ENCODE measurements at places on chromosomes 12 and 14. TPM values are rescaled to one million over a fixed set of nuclear protein-coding genes. Genes with fewer than 3 reads are reported as not detected.

GRCh38 chr12:8916154-8916553, 1.8 kb downstream of the PHC1 start:
- no peak for DNase-seq

- DNase-seq, result no peak
Observed at GRCh38 chr12:21656905-21657325, 727 bp downstream of the LDHB start.

DNA sequence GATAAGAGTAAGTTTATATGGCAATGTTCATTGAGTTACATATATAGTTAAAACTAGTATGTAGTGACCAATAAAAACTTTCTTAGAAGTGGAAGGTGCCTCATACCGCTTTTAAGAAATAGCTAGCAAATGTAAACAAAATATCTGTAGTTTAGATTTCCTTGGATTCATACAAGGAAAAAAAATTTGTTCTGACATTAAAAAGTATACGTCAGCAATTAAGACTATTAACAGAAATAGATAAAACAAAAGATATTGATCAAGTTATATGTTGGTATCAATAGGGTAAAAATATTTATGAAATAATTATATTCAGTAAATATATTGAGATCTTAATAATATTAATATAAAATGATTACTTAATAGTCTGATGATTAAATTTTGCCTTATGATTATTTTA, 718.8 kb upstream of the LRFN5 start:
- DNase-seq, result no peak

DNA sequence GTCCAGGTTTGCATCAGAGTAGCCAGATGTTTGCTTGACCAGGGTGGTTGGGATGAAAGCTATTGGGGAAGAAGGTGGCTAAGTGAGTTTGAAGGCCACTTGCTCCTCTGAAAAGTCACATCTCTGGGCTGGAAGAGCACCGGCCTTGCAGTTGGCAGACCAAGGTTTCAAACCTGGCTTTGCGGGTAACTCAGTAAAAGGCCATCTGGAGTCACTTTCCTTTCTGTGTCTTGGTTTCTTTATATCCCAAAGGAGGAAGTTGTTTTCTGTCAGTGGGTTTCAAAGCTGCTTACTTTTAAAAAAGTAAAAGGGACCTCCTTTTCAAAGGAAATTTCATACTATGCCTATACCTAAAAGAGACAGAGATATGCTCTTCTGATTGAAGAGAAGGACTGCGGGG, 26.2 kb upstream of the CMA1 start:
- DNase-seq, result no peak

DNA sequence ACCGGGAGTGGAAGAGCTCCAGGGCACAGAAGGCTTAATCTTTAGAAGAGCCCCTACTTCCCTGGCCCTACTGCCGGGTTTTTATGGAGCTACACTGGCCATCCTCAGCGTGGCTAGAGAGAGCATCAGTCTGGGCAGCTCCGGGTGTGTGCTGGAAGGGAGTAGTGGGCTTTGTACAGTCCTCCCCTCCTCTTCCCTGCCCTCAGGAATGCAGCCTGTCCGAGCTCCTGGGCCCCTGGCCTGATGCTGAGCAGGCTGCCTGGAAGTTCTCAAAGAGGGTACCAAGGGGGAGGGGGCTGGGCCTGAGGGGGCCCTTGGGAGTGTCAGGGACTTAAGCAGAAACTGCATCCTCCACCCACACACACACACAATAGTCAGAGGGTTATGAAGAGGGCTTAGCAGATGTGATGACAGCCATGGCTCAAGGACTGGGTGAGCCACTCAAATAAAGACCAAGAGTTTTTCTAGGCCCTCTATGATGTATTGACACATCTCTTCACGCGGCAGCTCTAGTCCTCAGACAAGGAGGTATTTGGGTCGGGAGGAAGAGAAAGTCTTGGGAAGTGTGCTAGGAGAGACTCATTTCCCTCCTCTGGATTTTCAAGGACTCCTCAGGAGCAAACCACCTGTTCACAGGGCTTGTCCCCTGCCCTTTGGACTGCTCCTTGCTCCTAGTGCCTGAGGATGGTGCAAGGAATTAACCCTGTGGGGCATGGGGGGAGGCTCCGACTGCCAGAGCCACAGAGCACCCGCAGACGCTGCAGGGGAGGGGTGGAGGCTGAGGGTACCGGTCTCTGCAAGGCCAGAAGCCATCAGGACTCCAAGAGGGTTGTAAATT, 16.5 kb upstream of the FIGNL2 start:
- DNase-seq, result no peak

DNA sequence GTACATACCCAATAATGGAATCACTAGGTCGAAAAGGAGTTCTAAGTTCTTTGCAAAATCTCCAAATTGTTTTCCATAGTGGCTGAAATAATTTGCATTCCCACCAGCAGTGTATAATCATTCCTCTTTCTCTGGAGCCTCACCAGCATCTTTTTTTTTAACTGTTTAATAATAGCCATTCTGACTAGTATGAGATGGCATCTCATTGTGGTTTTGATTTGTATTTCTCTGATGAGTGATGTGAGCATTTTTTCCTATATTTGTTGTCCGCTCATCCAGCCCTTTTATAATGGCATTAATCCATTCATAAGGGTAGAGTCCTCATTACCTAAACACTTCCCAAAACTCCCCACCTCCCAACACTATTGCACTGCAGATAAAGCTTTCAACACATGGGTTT, 278.3 kb downstream of the SEC23A start:
- no peak for DNase-seq

GRCh38 chr12:102487226-102487625, 6.9 kb upstream of the IGF1 start:
- DNase-seq, result no peak

DNA sequence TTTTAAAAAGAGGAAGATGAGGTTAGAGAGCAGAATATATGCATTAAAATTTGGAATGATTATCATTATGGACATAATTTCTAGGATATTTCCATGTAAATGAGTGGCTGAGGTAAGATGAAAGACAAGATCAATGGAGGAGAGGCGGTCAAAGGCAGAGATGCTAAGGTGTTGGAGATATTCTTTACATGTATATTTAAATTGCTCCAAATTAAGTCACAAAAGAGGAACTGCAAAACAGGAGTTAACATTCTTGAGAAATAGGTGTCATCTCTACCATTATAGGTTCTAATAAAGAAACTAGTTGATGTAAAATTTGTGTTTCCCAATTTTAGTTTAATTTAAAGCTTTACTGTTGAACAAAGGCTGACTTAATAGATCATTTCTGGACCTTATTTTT, 268.5 kb upstream of the PPFIA2 start:
- DNase-seq, result no peak

GRCh38 chr14:100306998-100307765, 938 bp upstream of the SLC25A29 start:
- peak; percentile 60 for DNase-seq

GRCh38 chr14:39446131-39446744, 14.0 kb upstream of the FBXO33 start:
- no peak for DNase-seq

DNA sequence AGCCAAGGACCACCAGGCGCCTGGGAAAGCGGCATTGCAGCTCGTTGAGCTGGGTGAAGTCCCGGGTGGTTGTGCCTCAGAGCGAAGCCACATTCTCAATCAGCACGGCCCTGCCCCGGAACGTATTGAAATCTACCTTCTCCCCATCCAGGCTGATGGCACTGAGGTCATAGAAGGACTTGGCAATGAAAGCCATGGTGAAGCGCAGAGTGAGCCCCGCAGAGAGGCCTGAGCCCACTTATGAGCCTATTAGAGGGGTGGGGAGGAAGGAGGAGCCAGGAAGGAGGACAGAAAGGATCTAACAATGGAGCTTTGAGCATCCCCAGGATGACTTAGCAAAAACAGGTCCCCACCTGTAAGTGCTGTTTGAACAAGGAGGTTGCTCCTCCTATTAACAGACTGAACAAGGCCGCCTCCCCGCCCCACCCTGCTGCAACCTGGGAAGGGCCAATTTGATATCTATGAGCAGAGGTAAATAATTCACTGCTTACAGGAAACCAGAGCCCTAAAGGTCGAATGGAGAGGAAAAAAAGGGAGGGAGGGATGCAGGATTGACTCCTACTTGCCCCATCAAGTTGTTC, at the start of gene GPX2:
Gene GPX2, minus strand, starts transcription at position 215 of the 581 bp plus-strand sequence. Its CDS starts 19 bp downstream, at position 196.
- DNase-seq, result no peak

DNA sequence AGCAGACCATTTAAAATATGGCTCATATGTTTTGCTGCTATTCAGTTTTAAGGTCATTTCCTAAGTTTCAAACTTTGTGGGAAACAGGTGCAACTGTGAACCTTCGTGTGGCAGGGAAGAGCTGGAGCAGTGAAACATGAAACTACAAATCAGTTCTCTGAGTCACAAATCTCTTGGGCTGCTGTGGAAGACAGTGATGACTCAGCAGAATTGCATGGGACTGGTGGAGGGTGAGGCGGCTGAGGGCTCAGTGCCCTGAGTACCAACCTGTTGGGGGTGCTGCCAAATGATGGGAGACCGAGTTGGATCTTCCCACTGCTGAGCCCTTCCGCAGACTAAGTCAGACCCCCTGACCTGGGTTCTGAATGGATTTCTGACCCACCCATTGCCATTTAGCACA, 8.4 kb upstream of the CALM1 start:
- no peak for DNase-seq

- no peak for DNase-seq
Observed at GRCh38 chr14:67859169-67859749, 39.7 kb downstream of the RAD51B start.

GRCh38 chr14:71714225-71714624, 218.0 kb upstream of the RGS6 start:
- no peak for DNase-seq

DNA sequence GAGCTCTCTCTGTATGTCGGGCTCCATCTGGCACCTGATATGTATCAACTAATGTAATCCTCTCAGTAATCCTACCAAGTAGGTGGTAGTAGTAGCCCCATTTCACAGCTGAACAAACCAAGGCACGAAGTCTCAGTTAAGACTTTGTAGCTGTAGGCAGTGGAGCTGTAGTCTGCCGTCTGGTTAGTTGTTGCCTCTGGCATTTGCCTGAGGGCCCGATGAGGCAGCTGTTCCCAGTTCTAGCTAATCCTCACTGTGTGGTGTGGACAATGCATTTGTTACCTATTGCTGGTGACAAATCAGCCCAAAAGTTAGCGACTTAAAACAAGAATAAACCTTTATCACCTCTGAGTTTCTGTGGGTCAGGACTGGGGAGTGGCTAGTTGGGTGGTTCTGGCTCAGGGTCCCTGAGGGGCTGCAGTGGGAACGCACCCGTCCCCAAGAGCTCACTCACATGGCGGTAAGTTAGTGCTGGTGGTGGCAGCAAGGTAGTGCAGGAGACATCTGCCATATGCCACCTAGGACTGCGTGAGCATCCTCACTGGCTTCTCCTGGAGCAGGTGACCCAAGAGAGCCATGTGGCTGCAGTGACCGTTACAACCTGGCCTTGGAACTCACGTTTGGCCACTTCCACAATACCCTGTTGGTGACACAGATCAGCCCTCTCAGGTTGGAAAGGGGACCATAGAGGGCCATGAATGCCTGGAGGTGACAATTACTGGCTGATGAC, 5.6 kb downstream of the AACS start:
- DNase-seq, result no peak

Gene FITM1
- total RNA-seq, result 126 TPM

Gene KRT6C
- total RNA-seq, result not detected

Gene LRFN5
- 1.2 TPM for total RNA-seq

Gene GALNT6
- total RNA-seq, result 0.62 TPM

Gene FLVCR2
- 2.1 TPM for total RNA-seq

Gene LGR5
- not detected for total RNA-seq

Data from Right ventricle myocardium superior (tissue), 1 donor.